GM03348 (cell line): ENCODE measurements at places on chromosomes 2 and 18.
A peak's percentile ranks its signal among the peaks of the same experiment; 100 is the strongest.

GRCh38 chr18:38307914-38308313 lies 742.3 kb upstream of the CELF4 start:
- DNase-seq, result no peak

GRCh38 chr2:127611076-127611925 lies 34.7 kb upstream of the GPR17 start:
- DNase-seq, result no peak

GRCh38 chr2:115105966-115106365 lies 663.5 kb downstream of the DPP10 start:
- DNase-seq, result no peak

- DNase-seq, result no peak
These were observed 304.0 kb upstream of the TMEFF2 start for GRCh38 chr2:192498747-192499146.

GRCh38 chr2:155266583-155266982 lies 568.1 kb downstream of the KCNJ3 start:
- no peak for DNase-seq

DNA sequence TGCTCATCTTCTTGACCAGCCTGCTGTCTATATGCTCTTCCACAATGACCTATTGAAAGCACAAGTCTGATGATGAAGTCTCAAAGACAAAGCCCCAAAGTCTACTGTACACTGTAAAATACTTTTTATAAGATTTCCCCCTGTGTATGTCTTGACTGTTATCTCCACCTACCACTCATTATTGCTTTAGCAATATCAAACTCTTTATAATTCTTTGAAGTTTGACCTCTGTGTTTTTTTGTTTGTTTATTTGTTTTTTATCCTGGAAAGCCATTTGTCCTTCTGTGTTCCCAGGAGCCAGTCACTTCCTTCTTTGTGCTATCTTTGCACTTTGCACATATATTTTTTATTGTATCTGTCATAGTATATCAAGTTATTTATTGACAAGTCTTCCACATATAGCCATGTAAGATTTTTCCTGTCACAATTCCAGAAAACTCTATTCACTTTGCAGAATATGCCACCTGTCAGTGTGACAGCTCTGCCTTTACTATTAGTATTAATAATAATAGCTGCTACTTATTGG lies 66.3 kb downstream of the RND3 start:
- DNase-seq, result no peak

GRCh38 chr18:3547891-3548615 lies 98.1 kb downstream of the TGIF1 start:
- DNase-seq, result peak; percentile 62

DNA sequence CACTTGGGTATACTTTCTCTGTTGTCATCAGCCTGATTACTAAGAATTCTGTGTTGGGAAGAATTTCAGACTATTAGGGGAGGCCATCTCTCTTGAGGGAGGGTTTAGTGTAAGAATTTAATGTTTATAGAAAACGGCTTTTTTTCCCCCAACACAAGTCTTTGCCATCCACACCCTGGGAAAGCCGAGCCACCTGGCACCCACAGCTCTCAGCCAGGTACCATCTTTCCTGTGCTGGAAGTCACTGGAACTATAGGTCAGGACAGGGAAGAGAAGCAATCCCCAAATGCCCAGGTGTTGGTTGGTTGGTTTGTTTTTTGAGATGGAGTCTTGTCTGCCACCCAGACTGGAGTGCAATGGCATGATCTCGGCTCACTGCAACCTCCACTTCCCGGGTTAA lies 155.1 kb downstream of the SMAD7 start:
- no peak for DNase-seq

DNA sequence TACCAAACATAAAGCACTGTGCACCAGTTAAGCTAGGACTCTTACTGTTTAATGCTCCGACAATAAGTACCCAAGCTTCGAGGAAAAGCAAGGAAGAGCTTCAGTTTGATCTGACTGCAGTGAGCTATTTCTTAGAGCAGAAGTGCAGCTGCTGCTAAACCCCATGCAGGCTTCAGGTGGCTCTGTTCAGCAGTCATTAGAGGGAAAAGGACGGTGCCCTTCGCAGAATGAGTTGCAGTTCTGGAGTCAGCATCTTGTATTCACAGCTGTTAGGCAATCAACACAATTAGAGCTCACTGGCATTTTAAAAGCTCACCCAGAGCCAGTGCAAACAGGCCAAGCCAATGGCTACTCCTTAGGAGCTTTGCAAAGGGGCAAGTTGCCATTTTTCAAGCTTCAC lies 1.5 kb upstream of the CERKL start:
- DNase-seq, result no peak

DNA sequence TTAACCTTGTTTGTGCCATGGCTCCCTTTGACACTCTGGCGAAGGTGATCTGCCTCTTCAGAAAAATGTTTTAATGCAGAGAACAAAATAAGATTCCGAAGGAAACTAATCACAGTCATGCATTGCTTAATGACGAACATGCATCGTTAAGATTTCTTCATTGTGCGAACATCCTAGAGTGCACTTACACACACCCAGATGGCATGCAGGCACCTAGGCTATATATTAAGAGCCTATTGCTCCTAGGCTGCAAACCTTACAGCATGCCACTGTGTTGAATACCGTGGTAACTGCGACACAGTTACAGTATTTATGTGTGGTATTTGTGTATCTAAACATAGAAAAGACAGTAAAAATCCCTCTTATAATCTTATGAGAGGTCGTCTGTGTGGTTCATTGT lies 8.3 kb downstream of the ASAP2 start:
- DNase-seq, result no peak

DNA sequence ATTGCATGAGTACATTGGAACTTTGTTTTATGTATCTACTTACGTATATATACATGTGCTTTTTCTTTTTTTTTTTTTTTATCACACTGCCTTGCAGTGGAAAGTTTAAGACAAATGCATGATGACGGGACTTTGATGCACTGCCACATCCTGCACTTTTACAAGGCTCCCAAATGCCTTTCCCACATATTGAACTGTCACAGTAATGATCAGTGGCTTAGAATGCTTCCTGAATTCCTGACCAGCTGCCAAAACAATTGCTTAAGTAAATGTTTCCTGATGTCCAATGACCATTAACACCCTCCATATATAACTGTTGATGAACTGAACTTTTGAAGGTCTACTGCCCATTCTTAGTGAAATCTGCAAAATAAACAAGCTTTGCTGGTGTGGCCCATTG lies 60.2 kb downstream of the LYPD6B start:
- peak; percentile 70 for DNase-seq

DNA sequence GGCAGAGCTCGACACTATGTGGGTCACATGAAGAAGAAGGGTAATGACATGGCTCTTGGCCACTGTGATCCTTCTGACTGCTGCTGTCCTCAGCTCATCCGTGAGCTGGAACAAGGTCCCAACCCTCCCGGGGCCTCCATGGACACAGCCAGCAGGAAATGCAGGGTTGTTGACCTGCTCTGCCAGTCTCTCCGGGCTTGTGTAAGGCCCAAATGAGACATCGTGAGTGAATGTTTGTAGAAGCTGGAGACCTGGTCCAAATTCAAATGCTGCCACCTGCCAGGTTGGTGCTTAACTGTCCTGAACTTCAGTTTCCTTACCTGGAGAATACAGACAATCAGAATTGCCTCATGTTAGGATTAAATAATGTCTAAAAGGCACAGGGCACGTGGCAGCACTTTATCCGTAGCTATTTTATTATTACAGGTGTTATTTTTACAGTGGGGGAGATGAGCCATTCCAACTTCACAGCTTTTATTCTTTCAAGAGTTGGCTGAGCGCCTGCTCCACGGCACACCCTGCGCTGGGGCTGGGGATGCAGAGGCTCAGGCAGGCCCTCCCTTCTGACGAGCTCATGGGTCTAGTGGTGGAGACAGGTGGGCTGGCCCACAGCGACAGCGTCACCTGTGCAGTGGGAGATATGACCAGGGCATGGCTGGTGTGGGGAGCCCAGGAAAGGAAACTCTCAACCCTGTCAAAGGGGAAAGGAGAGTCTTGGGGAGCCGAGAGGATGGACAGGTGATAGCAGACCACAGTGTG lies 15.1 kb downstream of the ARHGEF4 start:
- DNase-seq, result no peak
